Hepatic stellate cell (primary cell): ENCODE measurements at places on chromosomes 12 and 14.

- DNase-seq = no peak
These were observed 19.4 kb downstream of the PLCZ1 start for GRCh38 chr12:18718462-18718861.

DNA sequence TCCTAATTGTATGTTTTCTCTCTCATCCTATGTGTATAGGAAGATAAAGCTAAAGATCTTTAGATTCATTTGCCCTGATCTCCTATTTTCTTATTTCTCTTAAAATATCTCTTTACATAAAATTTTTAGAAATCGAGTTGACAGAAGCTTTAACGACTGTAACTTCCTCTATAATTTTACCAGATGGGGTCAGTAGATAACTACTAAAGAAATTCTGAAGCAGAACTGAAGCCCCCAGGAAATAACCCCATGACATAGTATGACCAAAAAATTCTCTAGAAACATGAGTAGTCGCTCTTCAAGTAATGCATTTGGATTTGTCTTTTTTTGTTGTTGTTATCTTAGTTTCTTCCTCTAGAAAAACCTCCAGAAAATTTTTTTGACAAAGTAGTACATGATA lies 288.0 kb downstream of the ERC1 start:
- no peak for DNase-seq

- no peak for DNase-seq
These were observed 80.7 kb downstream of the FOXN3 start for GRCh38 chr14:89336338-89336737.

GRCh38 chr14:76115010-76115422 lies 36.7 kb upstream of the GPATCH2L start:
- DNase-seq = no peak

DNA sequence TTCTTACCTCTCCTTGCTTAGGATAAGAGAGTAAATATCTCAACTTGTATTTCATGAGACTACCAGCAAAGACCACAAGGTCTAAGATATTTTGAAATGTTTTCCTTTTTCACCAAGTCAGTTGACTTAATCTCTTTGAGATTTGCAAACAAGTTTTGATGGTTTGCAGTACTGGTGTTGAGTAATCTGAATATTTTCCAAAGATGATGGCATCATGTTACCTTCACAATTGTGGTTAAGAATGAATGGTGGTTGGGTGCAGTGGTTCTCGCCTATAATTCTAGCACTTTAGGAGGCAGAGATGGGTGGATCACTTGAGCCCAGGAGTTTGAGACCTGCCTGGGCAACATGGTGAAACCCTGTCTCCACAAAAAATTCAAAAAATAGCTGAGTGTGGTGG lies 225.7 kb downstream of the TMTC2 start:
- no peak for DNase-seq

DNA sequence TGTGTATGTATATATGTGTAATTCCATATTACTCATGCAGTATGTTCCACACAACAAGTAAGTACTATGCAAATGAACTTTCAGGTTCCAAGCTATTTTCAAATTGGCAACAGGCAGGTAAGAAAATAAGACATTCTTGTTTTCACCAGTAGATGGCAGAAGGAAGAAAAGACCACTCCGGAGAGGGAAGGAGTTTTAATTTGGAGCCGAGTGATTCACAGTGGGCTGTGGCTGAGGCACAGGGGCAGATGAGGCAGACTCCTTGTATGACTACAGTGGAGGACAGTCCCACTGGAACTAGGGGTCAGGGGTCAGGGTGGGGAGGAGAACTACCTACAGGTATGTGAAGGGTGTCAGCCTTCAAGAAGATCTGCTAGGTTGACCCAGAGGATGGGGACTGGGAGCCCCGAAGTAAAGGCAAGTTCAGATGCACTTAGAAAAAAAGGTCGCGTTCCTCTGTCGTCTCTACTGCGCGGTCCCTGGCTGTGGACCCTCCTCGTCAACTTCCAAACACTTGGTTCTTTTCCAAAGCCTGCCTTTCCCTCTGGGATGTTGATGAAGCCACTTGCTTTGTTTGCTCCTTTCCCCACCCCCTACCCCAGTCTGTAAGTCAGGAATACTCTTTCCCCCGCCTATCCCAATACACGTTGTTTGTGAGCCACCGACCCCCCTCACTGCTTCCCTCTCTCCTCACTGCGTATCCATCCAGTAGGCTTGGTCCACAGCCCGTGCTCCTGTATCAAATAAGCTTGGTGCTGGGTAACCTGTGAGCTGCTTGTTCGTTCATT lies 24.1 kb downstream of the DDX47 start:
- DNase-seq = peak; percentile 85

DNA sequence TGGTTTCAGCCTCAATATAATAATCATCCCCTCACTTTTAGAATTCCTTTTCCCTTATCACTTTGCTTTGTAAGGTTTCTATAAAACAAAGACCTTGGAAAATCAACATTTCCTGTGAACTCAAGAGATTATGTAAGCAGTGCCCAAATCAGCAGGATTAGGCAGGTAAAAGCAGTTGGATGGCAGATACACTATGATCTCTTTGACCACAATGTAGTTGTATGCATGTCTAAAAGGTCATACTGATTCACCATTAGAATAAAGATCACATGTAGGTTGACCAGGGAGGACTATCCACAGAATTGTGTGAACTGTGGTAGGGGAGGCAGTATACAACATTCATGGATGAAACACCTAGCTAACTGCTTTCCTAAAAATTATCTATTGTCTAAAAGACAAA lies 57.5 kb downstream of the DENND5B start:
- DNase-seq = no peak

DNA sequence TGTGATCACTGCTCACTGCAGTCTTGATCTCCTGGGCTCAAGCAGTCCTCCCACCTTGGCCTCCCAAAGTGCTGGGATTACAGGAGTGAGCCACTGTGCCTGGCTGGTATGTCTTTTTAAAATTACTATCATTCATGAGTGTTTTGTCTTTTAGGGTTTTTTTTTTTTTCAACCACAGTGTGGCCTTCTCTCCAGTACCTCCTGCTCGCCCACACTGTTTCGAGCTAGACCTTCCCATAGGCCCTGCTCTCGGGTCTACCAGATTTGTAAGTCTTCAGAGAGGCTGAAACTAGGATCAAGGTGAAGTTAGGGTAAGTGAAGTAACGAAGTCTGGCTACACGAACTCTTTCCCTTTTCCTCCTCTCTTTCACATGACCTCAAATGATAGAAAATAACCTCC lies 1.5 kb downstream of the BIN2 start:
- no peak for DNase-seq

- peak; percentile 47 for DNase-seq
These were observed 15.9 kb downstream of the GOLGA3 start for GRCh38 chr12:132812631-132813305.

- DNase-seq = no peak
These were observed 230.7 kb upstream of the SLC16A7 start for GRCh38 chr12:59365133-59365532.

- no peak for DNase-seq
These were observed 106.7 kb downstream of the ZFP36L1 start for GRCh38 chr14:68686205-68686465.

- no peak for DNase-seq
These were observed 44.9 kb downstream of the MAPKAPK5 start for GRCh38 chr12:111886662-111887545.

GRCh38 chr12:50728417-50728816 lies 35.5 kb upstream of the ATF1 start:
- no peak for DNase-seq

DNA sequence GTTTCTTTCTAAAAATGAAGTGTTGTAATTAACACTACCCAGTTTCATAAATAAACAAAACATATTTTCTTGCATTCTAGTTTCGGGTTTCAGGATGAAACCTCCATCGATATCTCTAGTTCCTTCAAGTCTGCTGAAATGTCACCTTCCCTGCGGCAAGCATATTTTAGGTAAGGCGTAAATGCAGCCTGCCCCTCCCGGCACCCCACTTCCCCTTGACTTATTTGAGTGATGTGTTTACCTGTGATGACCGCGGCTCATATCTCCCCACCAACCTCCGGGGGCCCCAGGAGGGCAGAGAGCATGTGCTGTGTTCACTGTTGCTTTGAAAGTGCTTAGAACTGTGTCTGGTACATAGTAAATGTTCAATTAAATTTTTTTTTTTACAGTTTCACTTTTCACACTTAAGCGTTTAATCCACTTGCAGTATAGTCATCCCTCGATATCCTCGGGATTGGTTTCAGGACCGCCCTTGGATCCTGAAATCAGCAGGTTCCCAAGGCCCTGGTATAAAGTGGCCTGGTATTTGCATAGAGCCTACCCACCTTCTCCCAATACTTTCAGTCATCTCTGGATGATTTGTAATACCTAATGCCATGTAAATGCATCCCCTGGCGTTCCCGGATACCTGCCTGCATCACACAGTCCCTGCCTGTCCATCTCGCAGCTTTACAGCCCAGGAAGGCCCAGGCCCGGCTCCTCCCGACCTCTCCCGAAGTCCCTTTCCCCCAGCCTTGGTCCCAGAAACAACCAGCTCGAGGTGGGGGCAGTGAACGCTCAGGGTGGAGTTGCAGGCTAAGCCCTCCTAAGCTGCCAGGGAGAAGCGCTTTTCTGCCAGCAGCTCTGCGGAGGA lies 40.2 kb upstream of the FBRSL1 start:
- DNase-seq = no peak

DNA sequence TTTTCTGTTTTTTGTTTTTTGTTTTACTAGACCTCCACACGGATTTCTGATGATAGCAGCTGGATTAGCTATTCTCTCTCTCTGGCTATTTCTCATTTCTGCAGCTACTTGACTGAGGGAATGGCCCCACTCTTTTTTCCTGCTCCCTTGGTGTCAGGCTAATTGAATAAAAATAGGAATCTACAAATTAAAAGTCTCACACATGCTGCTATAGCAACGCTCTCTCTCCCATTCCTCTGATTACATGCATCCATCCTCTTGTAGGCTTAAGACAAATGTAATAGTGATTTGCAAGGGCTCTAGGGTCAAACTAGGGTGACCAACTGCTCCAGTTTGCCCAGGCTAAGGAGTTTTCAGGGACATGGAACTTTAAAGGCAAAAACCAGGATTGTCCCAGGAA lies 221.8 kb downstream of the PHLDA1 start:
- DNase-seq = no peak
